CD4-positive, alpha-beta memory T cell (primary cell): ENCODE measurements at places on chromosomes 3 and 15. TPM values are rescaled to one million over a fixed set of nuclear protein-coding genes. Genes with fewer than 3 reads are reported as not detected.
A peak's percentile ranks its signal among the peaks of the same experiment; 100 is the strongest.

GRCh38 chr15:84633311-84634227, 20.5 kb downstream of the WDR73 start:
- peaks cover 40% of the 10 kb centered on the region for H3K4me1 ChIP-seq
- peak overlapping the region; percentile 75 for H3K27ac ChIP-seq
- H3K4me3 ChIP-seq, result peak overlapping the region; percentile 63
- peaks cover 8% of the 10 kb centered on the region for H3K36me3 ChIP-seq

DNA sequence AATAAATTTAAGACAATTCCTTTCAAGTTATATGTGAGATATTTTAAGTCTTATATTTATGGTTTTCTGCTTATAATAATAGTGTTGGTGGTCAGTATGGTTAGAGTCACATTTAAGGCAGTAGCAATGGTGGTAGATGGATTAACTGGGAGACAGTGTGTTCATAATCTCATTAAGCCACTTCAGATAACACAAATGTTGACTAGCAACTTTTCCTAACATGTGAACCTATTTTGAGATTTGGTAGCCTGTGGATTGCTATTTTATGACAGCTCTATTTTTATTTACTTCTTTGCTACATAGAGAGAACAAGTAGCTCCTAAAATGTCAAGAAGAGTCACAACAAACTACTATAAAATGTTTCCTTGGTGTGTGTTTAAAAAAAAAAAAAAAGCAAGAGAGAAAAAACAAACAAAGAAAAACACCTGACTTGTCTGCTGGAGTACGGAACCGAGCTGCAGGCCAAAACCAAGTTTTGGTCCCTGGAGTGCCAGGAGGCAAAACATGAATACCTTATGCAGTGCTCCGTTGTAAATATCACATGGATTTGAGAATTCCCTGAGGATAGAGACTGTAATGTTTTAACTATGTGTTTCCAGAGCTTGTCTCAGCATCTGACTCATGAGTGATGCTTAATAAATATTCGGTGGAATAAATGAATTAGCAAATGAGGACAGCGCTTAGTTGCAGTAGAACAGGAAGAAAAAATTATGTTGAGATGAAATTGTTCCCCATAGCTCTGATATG, 457.1 kb upstream of the ROBO2 start:
- no peaks in the 10 kb centered on the region for H3K27me3 ChIP-seq
- no peaks in the 10 kb centered on the region for H3K4me1 ChIP-seq
- DNase-seq, result no peak
- no peak overlapping the region for H3K4me3 ChIP-seq
- H3K36me3 ChIP-seq, result no peaks in the 10 kb centered on the region

GRCh38 chr3:195212749-195213375, 58.1 kb downstream of the XXYLT1 start:
- DNase-seq, result no peak
- H3K4me3 ChIP-seq, result no peak overlapping the region
- H3K27me3 ChIP-seq, result no peaks in the 10 kb centered on the region
- peaks cover 11% of the 10 kb centered on the region for H3K4me1 ChIP-seq

DNA sequence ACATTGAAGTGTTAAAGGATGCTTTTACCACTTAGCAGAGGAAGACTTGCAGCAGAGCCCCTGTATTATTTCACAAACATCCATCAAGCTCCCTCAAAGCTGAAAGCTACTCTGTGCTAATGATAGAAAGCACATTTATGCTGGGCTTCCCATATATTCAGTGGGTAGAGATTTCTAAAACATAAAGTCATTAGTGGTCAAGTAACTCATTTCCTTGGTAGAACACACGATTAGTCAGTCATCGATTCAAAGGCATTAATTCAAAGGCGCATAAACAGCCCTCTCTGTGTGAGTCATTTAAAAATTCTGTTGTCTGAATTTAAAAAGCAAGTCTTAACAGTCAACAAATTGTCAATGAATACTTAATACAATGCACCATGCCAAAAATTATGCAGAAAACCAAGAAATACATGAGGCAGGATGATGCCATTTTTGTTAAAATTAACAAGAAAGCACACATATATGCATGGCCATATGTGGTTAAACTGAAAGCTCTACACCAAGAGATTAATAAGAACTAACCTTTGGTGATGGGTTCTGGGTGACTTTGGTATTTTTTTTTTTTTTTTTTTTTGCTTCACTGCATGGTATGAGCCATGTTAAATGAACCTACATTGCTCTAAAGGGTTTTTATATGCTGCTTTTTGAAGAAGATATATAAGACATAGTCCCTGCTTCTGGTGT, 61.7 kb downstream of the LDHAL6B start:
- H3K4me3 ChIP-seq, result no peak overlapping the region
- no peaks in the 10 kb centered on the region for H3K36me3 ChIP-seq
- DNase-seq, result no peak
- no peaks in the 10 kb centered on the region for H3K27me3 ChIP-seq
- H3K4me1 ChIP-seq, result no peaks in the 10 kb centered on the region

DNA sequence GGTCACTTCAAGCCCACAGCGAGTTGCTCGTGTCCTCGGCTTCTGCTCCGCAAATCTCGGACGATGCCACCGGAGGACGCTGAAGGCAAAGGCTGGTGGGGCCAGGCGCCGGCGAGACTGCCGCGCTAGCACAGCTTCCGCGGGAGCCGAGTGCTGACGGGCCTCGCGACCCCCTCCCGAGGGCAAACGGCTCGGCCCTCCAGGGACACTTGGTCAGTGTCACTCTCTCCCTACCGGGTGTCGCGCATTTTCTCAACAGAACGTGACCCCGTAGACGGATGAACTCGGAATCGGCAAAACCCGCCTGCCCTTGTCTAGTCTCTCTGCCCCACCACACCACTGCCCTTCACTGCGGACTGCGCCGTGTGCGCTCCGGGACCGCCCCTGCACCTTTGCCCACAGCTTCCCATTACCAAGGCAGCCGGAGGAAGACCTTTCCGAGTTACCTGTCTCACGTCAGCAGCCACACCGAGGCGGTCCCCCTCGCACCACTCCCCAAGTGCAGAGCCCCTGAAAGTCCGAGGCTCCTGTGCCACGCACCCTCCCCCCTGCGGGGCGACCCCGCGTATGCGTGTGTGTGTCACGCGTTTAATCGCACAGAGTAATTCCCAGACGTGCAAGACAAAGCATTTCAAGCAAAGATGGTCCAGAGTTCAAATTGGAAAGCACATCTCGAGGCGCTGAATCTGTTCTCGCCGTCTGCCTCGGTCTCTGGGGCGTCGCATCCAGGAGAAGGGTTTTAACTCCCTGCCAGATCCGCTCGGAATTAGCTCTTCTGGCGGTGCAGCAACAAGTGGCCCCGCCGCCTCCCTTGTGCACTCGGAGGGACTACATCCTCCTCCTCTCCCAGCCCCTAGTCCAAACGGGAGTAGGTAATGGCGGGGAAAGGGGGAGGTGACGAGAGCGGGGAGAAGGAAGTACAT, 245.0 kb upstream of the TOPAZ1 start:
- DNase-seq, result no peak
- no peaks in the 10 kb centered on the region for H3K36me3 ChIP-seq
- H3K4me3 ChIP-seq, result peak overlapping the region; percentile 17
- H3K4me1 ChIP-seq, result peaks cover 44% of the 10 kb centered on the region
- H3K27me3 ChIP-seq, result peaks cover 46% of the 10 kb centered on the region
- no peak overlapping the region for H3K27ac ChIP-seq

- peaks cover 3% of the 10 kb centered on the region for H3K27me3 ChIP-seq
- no peak overlapping the region for H3K4me3 ChIP-seq
- no peaks in the 10 kb centered on the region for H3K36me3 ChIP-seq
- no peak for DNase-seq
These were observed 20.9 kb upstream of the FSTL1 start for GRCh38 chr3:120471643-120472042.

GRCh38 chr3:142946861-142947260, 16.6 kb downstream of the PAQR9 start:
- no peaks in the 10 kb centered on the region for H3K36me3 ChIP-seq
- H3K27ac ChIP-seq, result no peak overlapping the region
- H3K4me1 ChIP-seq, result peaks cover 9% of the 10 kb centered on the region
- no peaks in the 10 kb centered on the region for H3K27me3 ChIP-seq

DNA sequence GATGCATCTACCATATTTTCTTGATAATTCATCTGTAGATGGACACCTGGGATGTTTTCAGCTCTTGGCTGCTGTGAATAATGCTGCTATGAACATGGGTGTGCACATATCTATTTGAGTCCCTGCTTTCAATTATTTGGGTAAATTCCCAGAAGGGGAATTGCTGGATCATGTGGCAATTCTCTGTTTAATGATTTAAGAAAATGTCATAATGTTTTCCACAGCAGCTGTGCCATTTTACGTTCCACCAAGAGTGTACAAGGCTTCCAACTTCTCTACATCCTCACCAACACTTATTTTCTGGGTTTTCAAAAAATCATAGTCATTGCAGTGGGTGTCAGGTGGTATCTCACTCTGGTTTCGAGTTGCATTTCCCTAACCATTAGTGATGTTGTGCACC, 64.4 kb downstream of the NSMCE3 start:
- H3K27me3 ChIP-seq, result no peaks in the 10 kb centered on the region
- no peaks in the 10 kb centered on the region for H3K4me1 ChIP-seq
- DNase-seq, result no peak
- H3K4me3 ChIP-seq, result no peak overlapping the region
- no peaks in the 10 kb centered on the region for H3K36me3 ChIP-seq

DNA sequence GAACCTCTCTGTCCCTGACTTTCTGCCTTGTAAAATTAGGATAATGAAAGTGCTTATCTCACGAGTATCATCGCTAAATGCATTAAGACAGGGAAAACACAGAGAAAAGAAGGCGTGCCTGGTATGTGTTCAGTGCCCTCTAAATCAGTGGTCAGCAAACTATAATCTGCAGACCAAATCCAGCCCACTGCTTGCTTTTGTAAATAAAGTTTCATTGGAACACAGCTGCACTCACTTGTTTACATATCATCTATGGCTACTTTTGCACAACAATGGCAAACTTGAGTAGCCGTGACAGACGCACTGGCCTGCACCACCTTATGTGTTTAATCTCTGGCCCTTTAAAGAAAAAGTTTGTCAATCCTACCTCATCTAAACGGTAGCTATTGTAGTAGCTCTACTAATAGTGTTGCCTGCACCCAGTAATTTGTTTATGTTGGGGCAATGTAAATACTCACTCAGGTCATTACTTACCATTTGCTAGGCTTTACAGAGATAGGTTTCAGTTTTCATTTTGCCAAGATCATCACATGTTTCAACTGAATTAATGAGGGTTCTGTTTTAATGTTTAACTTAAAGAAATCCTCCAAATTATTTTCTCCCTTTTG, 229.4 kb downstream of the FEZF2 start:
- no peaks in the 10 kb centered on the region for H3K36me3 ChIP-seq
- no peaks in the 10 kb centered on the region for H3K4me1 ChIP-seq
- H3K4me3 ChIP-seq, result no peak overlapping the region
- no peak overlapping the region for H3K27ac ChIP-seq

DNA sequence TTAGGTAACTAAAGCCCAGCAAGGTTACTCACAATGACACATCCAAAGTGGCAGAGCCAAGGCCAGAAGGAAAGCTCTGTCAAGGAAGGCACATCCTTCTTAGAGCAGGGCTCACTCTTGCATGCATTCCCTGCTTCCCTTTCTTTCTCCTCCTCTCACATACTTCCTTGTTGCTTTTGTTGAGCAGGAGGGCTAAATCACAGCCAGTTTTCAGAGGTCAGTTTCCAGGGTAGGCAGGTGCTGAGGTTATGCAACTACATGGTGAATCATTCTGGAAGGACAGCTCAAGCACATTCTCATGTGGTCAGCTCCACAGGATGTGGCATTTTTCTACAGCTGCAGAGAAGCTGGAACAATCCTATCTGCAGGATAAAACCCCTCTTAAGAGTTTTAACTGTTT, 275.6 kb downstream of the ZNF621 start:
- H3K4me3 ChIP-seq, result no peak overlapping the region
- H3K27me3 ChIP-seq, result no peaks in the 10 kb centered on the region
- H3K27ac ChIP-seq, result no peak overlapping the region
- no peak for DNase-seq
- H3K4me1 ChIP-seq, result no peaks in the 10 kb centered on the region
- no peaks in the 10 kb centered on the region for H3K36me3 ChIP-seq

GRCh38 chr3:123751433-123751832, 132.7 kb downstream of the MYLK start:
- H3K36me3 ChIP-seq, result no peaks in the 10 kb centered on the region
- H3K27me3 ChIP-seq, result no peaks in the 10 kb centered on the region
- H3K4me3 ChIP-seq, result no peak overlapping the region

GRCh38 chr3:47347217-47347801, 33.5 kb upstream of the PTPN23 start:
- no peak for DNase-seq
- H3K27ac ChIP-seq, result no peak overlapping the region
- no peaks in the 10 kb centered on the region for H3K27me3 ChIP-seq
- peaks cover 9% of the 10 kb centered on the region for H3K36me3 ChIP-seq

- peaks cover 50% of the 10 kb centered on the region for H3K4me1 ChIP-seq
- no peaks in the 10 kb centered on the region for H3K27me3 ChIP-seq
- no peaks in the 10 kb centered on the region for H3K36me3 ChIP-seq
- peak; percentile 54 for DNase-seq
- peak overlapping the region; percentile 96 for H3K27ac ChIP-seq
These were observed 843 bp upstream of the CD47 start for GRCh38 chr3:108091498-108092250.

- H3K27me3 ChIP-seq, result no peaks in the 10 kb centered on the region
- no peak overlapping the region for H3K27ac ChIP-seq
- H3K4me1 ChIP-seq, result peaks cover 68% of the 10 kb centered on the region
- H3K4me3 ChIP-seq, result no peak overlapping the region
- peak; percentile 61 for DNase-seq
These were observed 4.4 kb upstream of the CD200R1 start for GRCh38 chr3:112979244-112979832.

DNA sequence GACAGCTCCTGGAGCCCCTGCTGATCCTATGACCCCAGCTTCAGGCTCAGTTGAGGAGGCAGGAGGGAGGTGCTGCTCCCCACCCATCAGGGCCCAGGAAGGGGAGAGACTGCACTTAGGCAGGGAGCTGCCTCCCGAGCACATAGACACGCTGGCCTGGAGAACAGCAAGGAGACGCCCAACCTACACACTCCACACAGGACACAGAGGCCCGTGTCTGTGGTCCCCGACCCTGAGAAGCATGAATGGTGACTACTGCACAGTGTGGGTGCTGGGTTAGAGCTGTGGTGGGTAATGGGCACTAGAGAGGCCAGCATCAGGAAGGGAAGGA, 1.1 kb upstream of the HHATL start:
- DNase-seq, result no peak
- H3K4me3 ChIP-seq, result no peak overlapping the region
- peaks cover 3% of the 10 kb centered on the region for H3K4me1 ChIP-seq

GRCh38 chr15:51226576-51227210, 111.7 kb downstream of the CYP19A1 start:
- no peak for DNase-seq
- no peak overlapping the region for H3K4me3 ChIP-seq
- H3K27me3 ChIP-seq, result no peaks in the 10 kb centered on the region

- no peak overlapping the region for H3K4me3 ChIP-seq
- no peaks in the 10 kb centered on the region for H3K36me3 ChIP-seq
- H3K4me1 ChIP-seq, result peaks cover 23% of the 10 kb centered on the region
- H3K27ac ChIP-seq, result no peak overlapping the region
These were observed 1037.0 kb upstream of the CFAP20DC start for GRCh38 chr3:60086811-60087210.

SYNPR gene
- total RNA-seq, result not detected

CD200R1 gene
- total RNA-seq, result 29.2 TPM

CD96 gene
- 215 TPM for total RNA-seq

AGBL1 gene
- total RNA-seq, result not detected

PCLAF gene
- total RNA-seq, result 1.5 TPM

GOLGA8G gene
- not detected for total RNA-seq

IL17RD gene
- not detected for total RNA-seq

TTLL13 gene
- total RNA-seq, result 1.4 TPM

PDCD10 gene
- total RNA-seq, result 43.8 TPM

C2CD4A gene
- 0.11 TPM for total RNA-seq

RNF7 gene
- 65.2 TPM for total RNA-seq

EFHB gene
- not detected for total RNA-seq

SLC6A1 gene
- total RNA-seq, result not detected

DNASE1L3 gene
- not detected for total RNA-seq
